ENCODE measurements at places on chromosomes 5 and 9. TPM values are rescaled to one million over a fixed set of nuclear protein-coding genes. Genes with fewer than 3 reads are reported as not detected.

- no peak for DNase-seq
Observed at GRCh38 chr9:129685220-129685932, 19.9 kb downstream of the PRRX2 start.

- no peak for DNase-seq
Observed at GRCh38 chr5:116637149-116637740, 62.6 kb upstream of the SEMA6A start.

The FEM1C gene
- 21.4 TPM for polyA plus RNA-seq

The CBY3 gene
- polyA plus RNA-seq: not detected

- no peak for DNase-seq
Observed at GRCh38 chr5:138528208-138528607, 14.8 kb downstream of the ETF1 start.

- no peak for DNase-seq
Observed at GRCh38 chr5:140588311-140589070, 23.9 kb downstream of the SLC35A4 start.

GRCh38 chr9:92617951-92618510 is 51.9 kb downstream of the IPPK start:
- DNase-seq: no peak

- DNase-seq: no peak
Observed at GRCh38 chr5:37867654-37868053, 27.8 kb upstream of the GDNF start.

DNA sequence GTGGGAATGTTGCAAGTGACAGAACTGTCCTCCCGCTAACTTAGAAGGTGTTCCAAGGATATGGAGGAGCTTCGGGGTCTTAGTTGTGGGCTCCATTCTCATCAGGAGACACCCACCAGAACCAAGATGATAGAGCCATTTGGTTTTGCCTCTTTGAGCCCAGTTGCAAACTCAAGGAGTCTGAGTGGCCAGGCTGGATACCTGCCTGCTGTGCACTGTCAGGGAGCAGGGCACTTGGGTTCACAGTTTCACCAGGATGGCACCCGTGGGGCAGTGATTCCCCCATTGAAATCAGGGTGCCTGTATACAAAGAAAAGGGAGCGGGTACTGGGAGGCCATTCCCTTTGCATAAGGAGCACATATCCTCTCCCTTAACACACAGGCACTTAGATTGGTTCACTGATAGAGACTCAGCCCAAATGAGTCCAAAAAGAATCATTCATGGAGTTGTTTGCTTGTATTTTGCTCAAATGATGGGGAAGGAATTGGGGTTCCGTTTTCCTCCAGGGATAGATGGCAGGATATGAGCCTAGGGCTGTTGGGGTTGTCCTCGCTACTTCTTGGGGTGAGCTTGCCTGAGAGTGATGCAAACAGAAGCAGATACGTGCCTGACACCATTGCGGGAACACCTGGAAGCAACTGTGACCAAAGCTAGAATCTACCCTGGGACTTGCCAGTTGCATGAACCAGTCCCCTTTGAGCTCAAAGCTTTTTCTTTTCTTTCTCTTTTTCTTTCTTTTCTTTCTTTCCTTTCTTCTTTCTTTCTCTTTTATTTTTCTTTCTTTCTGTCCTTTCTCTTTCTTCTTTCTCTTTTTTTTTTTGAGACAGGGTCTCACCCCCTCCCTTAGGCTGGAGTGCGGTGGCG is 1.3 kb upstream of the PRR7 start:
- no peak for DNase-seq

- DNase-seq: no peak
Observed at GRCh38 chr5:56012281-56012963, 17.7 kb upstream of the IL6ST start.

DNA sequence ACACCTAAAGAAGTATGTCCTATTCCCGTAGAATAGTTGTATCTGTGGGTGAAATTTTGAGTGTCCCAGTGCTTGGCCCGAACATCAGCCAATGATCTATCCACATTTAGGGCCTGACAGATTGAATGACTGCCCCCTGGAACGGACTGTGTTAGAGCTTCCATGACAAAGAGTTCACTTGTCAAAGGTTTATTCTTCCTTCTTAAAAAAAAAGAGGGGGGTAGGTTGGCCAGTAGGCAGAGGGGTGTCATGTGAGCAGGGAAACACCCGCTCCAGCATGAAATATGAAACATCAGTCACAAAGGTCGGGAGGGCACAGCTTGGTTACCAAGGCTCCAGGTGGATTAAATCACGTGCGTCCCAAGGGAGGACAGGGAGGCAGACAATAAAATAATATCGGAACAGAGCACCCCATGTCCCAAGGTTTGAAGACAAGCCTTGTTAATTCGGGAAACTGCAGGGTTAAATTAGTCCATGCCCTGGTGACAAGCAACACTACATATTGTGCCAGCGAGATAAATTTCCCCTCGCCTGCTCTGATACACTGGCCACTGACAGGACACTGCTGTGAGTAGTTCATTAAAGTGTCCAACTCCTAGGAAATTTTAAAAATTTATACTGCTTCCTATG is 401.2 kb downstream of the IRX1 start:
- no peak for DNase-seq

The GTF2H2C gene
- polyA plus RNA-seq: 28.3 TPM

GRCh38 chr5:54820346-54821134 is 164.9 kb downstream of the ESM1 start:
- DNase-seq: no peak

The CDH6 gene
- polyA plus RNA-seq: 2.4 TPM

The NR5A1 gene
- not detected for polyA plus RNA-seq

GRCh38 chr5:179164331-179165311 is 104.4 kb downstream of the ZNF354C start:
- DNase-seq: no peak

DNA sequence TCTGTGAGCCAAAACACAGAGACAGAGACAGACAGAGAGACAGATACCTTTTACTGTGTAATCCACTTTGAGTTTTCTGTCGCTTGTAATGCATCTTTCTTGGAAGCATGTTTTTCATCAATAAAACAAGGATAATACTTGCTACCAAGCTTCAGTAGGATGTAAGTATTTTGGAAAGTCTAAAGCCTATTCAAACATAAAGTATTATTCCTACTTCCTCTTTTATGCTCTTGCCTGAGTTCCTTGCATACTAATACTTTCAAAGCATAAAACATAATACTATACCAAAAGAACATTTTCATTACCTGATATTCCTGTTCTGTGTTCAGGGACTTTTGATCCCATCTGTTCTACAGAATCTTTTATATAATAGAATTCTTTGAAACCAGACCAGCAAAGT is 64.5 kb upstream of the SLC30A5 start:
- DNase-seq: no peak

The EPB41L4A gene
- polyA plus RNA-seq: 5.2 TPM

The PTGS1 gene
- 2.9 TPM for polyA plus RNA-seq

The ST8SIA4 gene
- 7.6 TPM for polyA plus RNA-seq

The GALNT12 gene
- 6.4 TPM for polyA plus RNA-seq
